Muscle of leg (tissue), 16 donors: ENCODE measurements at places on chromosomes 7 and 10.

DNA sequence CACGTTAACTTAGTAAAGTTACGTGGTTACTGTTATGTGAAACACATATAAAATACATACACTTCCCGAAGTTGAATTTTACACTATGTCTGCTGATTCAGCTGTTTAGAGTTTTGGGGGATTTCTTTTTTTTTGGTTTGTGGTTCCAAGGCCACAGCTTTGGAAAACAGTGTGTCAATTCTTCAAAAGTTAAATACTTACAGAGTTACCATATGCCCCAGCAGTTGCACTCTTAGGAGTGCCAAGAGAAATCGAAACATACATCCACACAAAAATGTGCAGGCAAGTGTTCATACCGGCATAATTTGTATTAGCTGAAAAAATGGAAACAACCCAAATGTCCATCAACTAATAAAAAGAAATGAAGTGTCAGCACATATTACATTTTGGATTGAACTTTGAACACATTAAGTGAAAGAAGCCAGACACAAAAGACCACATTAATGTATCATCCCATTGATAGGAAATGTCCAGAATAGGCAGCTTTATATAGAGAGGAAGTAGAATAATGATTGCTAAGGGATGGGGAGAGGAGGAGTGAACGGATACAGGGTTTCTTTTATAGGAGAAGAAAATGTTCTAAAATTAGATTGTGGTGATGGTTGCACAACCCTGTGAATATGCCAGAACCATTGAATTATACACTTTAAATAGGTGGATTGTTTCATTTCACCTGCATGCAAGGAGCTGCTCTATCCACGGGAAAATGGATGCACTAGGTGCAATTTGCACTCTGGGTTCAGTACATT lies 17.6 kb downstream of the APBB1IP start:
- no peak overlapping the region for H3K27ac ChIP-seq
- H3K36me3 ChIP-seq: no peaks in the 10 kb centered on the region
- no peak for DNase-seq
- H3K27me3 ChIP-seq: no peaks in the 10 kb centered on the region
- no peaks in the 10 kb centered on the region for H3K4me1 ChIP-seq

GRCh38 chr7:42671627-42672026 lies 240.2 kb downstream of the C7orf25 start:
- no peak overlapping the region for H3K27ac ChIP-seq
- DNase-seq: no peak
- no peaks in the 10 kb centered on the region for H3K27me3 ChIP-seq
- no peaks in the 10 kb centered on the region for H3K36me3 ChIP-seq
- H3K4me3 ChIP-seq: no peak overlapping the region
- H3K4me1 ChIP-seq: peaks cover 3% of the 10 kb centered on the region

- peak; percentile 35 for DNase-seq
- no peaks in the 10 kb centered on the region for H3K4me1 ChIP-seq
- no peak overlapping the region for H3K27ac ChIP-seq
- H3K36me3 ChIP-seq: no peaks in the 10 kb centered on the region
- no peaks in the 10 kb centered on the region for H3K27me3 ChIP-seq
- no peak overlapping the region for H3K4me3 ChIP-seq
Measured at GRCh38 chr10:17871036-17871435, 61.9 kb downstream of the MRC1 start.

DNA sequence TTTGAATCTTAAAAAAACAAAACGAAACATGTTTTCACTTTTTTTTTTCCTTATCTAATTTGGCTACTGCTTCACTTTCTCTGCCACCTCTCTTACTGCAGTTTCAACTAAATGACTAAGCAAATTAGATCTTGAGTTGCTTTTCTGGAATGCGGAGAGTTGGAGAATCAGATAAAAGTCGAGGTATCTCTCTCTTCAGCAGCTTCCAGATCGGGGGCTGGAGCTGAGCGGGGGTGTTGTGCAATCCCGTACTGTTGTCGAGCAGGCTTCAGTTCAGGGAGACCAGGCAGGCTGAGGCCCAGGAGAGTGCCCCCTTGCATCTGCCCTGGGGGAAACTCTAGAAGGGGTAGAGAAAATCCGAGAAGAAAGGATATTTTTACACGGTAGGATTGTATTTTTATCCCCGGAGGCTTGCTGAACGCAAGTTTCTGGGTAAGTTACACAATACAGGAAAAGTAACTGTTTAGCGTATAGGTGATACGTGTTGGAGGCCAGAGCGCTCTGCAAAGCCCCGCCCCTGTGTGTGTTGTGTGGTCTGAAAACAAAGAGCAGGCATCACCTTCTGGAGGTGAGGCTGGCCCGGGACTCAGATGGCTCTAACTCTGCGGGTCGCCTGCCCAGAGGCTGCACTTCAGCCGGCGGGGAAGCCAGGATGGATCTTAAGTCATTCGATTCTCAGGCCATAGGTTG lies 116.6 kb downstream of the KLF6 start:
- H3K36me3 ChIP-seq: no peaks in the 10 kb centered on the region
- DNase-seq: peak; percentile 16
- no peaks in the 10 kb centered on the region for H3K4me1 ChIP-seq

- peaks cover 41% of the 10 kb centered on the region for H3K36me3 ChIP-seq
- H3K27me3 ChIP-seq: no peaks in the 10 kb centered on the region
- no peak for DNase-seq
Measured at GRCh38 chr7:246451-246850, 43.5 kb upstream of the FOXL3 start.
